Stimulated activated CD4-positive, alpha-beta T cell treated with anti-CD3 and anti-CD28 coated beads, Interleukin-12 subunit alpha, Interleukin-12 subunit beta, amount 100 ng/mL, for 48 hours (primary cell): ENCODE measurements at places on chromosomes 12 and 14.

DNA sequence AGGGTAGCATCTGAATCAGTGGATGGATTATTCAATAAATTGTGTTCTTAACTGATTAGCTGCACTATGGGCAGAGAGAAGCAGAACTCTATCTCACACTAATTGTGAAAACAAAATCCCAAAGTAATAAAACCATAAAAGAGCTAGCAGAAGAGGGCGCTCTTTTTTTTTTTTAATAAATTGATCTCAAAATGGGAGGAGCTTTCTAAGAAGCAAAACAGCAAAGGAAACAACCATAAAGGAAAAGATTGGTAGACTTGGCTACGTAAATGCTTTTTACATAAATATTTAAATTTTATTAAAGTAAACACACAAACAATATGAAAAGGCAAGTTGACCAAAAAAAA lies 1.5 kb upstream of the TM7SF3 start:
- no peak for DNase-seq

DNA sequence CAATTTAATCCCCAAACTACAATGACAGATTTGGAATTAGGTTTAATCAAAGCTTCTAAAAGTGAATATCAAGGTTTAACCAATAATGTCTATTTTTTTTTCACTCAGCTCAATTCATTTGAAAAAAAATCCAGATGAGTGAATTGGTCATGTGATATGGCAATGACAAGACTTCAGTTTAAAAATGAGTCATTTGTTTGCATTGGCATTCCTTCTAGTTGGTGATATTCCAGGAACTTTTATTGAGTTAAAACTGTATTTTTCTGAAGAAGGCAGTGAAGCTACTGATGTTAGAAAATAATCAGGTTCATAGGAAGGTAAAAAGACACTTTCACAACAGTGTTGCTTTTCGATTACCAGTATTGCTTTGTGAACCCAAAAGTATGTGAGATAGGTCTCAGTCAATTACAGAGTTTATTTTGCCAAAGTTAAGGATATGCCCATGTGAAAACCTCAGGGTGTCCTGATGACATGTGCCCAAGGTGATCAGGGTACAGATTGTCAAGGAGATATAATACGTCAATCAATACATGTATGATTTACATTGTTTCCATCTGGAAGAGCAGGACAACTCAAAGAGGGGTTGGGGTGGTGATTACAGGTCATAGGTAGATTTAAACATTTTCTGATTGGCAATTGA lies 1214.9 kb downstream of the GALC start:
- no peak for DNase-seq

- no peak for DNase-seq
These were observed 1237.0 kb upstream of the USP15 start for GRCh38 chr12:61023231-61023630.

GRCh38 chr12:52445876-52446275 lies 6.1 kb downstream of the KRT6B start:
- no peak for DNase-seq

- DNase-seq, result no peak
These were observed 6.4 kb upstream of the ALX1 start for GRCh38 chr12:85273381-85274314.

DNA sequence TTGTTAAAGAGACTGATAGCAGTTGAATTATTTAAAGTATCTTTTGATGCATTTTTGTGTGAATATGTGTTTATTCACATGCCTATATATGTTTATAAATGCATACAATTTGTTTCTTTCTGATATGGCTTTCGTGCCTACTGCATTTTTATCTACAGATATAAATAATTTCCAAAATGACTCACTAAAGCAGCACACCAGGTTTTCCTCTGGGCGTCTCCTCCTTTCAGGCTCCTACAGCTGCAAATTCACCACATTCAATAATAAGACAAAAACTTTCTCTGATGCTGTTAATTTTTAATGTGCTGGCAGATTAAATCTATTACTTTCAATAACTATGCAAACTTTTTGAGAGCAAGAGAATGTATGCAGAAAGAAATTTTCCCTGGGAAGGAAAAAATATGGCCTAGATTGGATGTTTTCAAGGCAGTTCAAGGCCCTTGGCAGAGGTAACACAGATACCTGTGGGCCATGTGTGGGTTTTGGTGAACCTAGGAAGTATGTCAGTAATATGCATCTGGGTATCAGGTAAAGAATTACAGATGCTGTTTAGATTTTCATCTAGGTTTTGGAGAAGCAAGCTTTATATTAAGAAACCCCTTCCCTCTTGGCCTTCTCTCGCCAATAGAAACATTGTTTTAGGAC lies 381.8 kb downstream of the EGLN3 start:
- no peak for DNase-seq

DNA sequence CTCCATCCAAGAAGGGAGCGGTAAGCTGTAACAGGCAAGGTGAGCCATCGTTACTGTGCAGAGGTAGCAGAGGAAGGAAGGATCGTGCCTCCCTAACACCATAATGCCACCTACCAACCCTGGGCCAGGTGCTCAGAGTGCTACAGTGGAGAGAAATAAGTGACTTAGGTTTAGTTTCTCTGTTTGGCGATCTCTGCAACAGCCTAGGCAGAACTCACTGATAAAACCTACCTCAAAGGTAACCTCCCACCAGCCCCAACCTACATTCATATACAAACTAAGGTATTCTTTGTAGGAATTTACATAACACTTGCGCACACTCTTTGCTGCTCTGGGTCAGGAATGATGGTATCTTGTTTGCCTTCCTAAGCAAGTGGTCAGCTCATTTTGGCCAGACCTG lies 93.4 kb upstream of the TMEM132D start:
- no peak for DNase-seq

DNA sequence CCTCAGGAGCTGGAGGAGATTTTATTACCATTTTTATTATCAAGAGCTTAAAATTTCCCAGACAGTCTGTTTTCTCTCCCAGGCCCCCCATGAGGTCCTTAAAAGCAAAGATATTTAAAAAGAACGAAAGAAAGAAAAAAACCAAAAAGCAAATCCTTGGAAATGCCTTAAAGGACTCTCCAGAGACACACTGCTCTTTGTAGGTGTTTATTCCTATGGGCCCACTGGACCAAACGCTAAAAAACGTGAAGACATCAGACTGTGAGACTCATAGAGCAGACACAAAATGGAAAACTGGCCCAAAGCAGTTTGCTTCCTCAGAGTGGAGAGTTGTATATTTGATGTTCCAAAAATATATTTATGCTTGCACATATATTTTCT lies 1.2 kb upstream of the NID2 start:
- DNase-seq, result no peak
